ENCODE measurements at places on chromosomes 4 and X. TPM values are rescaled to one million over a fixed set of nuclear protein-coding genes. Genes with fewer than 3 reads are reported as not detected.

The XG gene
- total RNA-seq: 0.34 TPM

The PI4K2B gene
- 37.2 TPM for total RNA-seq

DNA sequence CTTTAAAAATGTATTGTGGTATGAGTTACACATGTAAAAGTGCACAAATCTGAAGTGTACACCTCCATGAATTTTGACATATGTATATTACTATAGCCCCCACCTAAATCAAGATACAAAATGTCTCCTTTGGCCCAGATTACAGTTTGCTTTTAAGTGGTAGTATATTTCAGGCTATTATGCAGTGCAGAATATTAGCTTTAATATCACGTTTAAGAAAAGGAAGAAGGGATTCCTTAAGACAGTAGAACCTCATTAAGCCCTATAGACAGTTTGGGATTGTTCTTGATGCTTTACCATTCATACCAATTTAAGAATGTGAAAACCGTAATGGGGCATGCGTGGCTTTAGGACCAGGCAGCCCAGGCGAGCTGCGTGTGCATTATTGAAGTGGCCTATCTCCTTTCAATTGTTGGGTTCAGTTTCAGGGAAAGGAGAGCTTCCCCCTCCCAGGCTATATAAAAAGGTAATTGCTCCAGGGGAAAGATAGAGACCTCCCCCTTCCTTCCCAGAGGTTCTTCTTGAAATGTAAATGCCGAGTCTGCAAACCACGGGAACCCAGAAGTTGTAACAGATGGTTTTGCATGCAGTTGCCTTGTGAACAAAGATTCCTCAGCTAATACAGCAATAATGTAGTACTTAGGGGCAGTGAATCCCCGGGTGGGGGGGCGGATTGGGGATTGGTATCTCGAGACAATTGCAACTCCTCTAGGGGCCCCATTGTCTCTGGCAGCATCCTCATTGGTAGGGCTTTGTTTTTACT is 106.1 kb downstream of the UCHL1 start:
- ATAC-seq: no peak

The SCD5 gene
- 0.91 TPM for total RNA-seq

The PLP1 gene
- not detected for total RNA-seq

The GABRQ gene
- 0.05 TPM for total RNA-seq

DNA sequence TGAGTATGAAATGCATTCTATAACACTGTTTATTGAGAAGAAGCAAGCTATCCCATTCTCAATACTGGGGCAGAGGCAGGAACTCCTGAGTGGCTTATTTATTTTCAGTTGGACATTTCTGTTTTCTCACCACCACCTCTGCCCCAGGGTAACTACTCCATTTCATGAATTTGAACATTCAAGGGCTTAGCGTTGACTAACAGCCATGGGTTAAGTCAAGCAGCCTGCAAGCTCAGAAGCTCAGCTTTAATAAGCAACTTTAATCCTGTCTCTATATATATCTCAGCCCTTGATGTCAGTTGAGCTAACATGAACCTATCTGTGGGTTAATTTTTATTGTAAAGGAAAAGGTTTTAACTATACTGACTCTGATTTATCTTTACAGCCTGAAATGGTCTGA is 93.8 kb downstream of the MBNL3 start:
- no peak for ATAC-seq

- peak; percentile 96 for ATAC-seq
These were observed at the start of gene SYP for GRCh38 chrX:49199906-49200771. Gene SYP (minus strand): TSS chrX:49200193. CDS start chrX:49200186, 7 bp downstream.

DNA sequence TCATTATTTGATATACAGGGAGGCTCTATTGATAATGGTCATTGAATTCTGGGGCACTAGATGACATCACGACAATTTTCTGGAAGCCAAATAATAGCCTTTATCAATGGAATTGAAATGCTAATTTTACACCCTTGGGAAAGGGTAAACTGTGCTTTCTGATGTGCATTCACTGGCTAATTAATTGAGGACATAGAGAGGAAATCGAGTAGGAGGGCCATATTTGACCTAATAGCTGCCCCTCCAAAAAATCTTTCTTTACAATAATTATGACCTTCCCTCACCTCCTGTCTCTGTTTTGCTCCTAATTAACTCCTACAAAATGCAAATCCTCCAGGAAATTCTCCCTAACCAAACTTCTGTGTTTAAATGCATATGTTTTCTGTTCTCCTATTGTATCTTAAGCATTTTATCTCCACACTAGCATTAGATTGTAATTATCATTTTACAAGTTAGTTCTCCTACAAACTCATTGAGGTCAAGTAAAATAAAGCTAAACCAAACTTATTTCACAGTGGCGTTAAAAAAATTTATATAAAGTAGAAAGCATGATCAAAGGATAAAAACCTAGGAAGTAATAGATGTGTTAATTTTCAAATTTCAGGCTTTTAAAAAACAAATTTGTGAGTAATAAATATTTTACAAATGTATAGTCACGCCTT is 1414.0 kb upstream of the AGA start:
- no peak for ATAC-seq

DNA sequence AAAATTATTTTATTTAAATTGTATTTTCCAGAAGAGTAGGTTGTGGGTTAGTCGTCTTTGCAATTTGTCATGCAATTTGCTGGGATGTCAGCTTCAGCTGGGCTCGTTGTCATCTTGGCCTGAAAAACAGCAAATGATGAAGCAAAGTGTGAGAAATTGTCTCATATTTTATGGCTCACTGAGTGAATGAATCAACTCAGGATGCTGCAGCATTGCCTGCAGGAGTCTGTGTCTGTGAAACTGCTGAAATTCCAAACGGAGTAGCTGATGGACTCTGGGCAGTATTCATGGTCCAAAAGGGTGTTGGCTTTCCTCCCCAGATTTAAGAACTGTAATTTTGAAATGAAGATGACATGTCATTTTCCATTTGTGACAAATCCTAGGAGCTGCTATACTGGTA is 37.2 kb downstream of the CXCL8 start:
- no peak for ATAC-seq

Data from activated T-helper 17 cell treated with anti-CD3 and anti-CD28 coated beads, Interleukin-2, amount 50 U/mL, for 72 hours (primary cell).